ENCODE measurements at places on chromosomes 16 and 17. TPM values are rescaled to one million over a fixed set of nuclear protein-coding genes. Genes with fewer than 3 reads are reported as not detected.
A peak's percentile ranks its signal among the peaks of the same experiment; 100 is the strongest.

Gene MILR1
- total RNA-seq = 3.2 TPM

Gene ATP2A1
- not detected for total RNA-seq

Gene HSPB9
- total RNA-seq = not detected

Gene NACA2
- not detected for total RNA-seq

Gene SEC14L5
- not detected for total RNA-seq

Gene KLHL10
- not detected for total RNA-seq

Gene GLTPD2
- total RNA-seq = not detected

Gene ZFP3
- total RNA-seq = 2.0 TPM

Gene PRR35
- total RNA-seq = not detected

Gene SEPTIN1
- total RNA-seq = not detected

Gene VASN
- total RNA-seq = 1.9 TPM

Gene MYH11
- not detected for total RNA-seq

DNA sequence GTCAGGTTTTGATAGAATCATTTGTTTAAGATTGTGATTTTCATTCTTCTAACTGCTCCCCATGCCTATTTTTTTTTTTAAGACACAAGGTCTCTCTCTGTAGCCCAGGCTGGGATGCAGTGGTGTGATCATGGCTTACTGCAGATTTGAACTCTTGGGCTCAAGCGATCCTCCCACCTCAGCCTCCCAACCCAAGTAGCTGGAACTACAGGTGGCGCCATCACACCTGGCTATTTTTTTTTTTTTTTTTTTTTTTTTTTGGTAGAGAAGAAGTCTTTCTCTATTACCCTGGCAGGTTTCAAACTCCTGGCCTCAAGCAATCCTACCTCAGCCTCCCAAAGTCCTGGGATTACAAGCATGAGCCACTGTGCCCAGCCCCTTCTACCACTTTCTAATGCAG lies 223.3 kb downstream of the CBLN1 start:
- no peak for DNase-seq

DNA sequence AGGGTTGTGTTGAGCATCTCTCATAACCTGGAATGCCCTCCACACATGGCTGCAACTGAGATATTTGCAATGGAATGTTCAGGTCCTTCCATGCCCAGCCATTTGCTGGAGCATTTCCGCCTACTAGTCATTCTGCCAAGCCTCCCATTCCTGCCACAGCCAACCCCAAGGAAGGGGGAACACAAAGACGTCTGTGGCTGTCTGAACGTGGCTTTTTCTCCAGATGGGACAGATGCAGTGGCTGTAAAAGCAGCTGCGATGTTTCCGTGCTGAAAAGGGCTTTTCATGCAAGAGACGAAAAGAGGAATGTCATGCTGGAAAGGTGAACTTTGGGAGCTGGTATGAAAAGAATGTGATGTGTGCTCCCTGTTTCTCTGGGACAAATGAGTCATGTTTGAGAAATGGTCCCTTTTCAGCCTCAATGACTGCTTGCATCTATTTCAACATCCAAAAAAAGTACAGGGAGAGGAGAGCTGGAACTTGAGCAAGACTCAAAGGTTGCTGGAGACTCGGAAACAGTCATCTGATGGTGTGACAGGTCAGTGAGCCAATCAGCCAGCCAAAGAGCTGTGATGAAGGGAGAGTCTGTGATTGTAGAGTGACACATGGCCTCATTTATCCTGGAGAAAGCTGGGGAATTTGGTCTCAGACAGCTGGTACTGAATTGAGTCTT lies 208.9 kb downstream of the SHISA9 start:
- DNase-seq = no peak

DNA sequence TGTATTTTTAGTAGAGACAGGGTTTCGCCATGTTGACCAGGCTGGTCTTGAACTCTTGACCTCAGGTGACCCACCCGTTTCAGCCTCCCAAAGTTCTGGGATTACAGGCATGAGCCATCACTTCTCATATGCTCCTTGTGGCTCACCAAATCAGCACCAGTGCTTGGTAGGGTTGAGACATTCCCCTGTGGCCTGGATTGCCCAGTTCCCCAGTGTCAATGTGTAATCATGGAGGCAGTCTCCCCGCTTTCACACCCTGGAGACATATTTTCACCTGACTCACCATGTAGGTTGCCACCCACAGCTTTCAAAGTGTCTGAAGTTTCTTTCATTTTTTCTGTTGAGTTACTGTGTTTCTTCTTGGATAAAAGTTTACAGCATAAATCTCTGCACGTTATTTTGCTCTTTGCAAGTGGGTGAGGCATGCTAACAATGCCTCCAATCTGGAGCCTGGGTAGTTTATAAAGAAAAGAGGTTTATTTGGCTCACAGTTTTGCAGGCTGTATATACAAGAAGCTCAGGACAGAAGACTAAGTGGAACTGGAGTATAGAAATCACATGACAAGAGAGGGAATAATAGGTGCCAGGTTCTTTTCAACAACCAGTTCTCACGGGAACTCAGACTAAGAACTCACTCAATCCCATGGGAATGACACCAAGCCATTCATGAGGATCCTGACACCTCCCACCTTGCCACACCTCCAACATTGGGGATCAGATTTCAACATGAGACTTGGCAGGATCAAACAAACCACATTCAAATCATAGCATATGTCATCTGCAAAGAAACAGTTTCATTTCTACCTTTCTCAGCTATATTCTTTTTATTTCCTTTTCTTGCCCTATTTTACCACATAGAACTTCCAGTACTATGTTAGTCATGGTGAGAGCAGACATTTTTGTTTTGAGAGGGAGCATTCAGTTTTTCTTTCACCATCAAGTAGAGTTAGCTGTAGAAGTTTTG lies 113.2 kb downstream of the PHKB start:
- no peak for DNase-seq

DNA sequence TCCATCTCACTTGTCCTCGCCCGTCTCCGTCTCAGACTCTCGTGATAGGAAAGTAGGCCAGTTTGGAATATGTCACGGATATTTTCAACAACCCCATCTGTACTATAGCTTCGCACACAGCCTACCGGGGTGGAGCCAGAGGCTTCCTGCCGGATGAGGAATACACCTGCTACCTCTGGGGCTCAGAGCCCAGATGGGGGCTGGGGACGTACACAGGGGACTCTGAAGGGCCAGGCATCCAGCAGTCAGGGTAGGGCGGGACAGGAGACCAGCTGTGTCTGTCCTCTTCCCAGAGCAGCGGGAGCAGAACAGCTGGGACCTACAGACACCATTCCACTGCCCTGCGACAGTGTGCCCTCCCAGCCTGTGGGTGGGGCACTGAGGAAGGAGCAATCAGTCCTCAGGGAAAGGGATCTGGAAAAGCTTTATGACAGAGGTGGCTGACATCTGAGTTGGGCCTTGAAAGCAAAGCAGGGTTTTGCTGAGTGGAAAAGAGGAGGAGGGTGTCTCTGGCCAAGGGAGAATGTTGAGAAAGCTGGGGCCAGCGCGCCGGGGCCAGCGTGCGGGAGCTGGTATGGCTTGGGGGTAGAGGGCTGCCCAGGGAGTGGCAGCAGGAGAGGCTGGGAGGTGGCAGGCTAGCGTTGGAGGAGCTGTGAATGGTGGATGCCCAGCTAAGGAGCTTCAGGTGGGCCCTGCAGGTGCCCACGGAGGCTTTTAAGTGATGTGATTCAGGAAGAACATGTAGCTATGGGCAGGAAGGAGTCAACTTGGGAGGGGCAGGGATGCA lies 11.5 kb upstream of the SRCIN1 start:
- DNase-seq = no peak

DNA sequence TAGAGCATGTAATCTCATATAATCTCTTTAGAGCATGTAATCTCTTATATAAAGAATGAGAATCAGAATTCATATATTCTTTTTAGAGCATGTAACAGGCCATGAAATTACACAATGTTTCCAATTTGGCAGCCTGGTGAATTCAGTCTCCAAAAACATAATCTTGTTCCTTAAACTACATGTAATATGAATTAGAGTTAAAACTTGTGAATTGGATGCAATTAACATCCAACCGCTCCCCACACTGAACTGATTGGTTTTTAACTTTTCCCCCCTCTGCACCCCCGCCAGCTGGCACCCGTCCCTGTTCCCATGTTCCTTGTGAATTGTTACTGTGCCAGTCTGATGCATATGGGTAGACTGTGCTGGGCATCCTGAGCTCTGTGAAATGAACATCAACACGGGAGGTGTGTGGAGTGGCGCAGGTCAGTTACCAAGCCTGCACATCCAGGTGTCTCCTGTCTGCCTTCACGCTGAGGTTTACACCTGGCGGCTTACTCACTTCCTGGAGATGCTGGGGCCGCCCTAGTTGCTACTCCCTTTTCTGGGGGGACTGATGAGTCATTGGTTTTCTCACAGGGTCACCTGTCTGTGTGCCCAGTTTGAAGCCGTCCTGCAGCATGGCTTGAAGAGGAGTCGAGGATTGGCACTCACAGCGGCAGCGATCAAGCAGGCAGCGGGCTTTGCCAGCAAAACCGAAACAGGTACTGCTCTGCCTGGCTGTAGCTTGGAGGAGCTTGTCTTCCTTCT lies 50.4 kb downstream of the SNX29 start:
- DNase-seq = peak; percentile 14

DNA sequence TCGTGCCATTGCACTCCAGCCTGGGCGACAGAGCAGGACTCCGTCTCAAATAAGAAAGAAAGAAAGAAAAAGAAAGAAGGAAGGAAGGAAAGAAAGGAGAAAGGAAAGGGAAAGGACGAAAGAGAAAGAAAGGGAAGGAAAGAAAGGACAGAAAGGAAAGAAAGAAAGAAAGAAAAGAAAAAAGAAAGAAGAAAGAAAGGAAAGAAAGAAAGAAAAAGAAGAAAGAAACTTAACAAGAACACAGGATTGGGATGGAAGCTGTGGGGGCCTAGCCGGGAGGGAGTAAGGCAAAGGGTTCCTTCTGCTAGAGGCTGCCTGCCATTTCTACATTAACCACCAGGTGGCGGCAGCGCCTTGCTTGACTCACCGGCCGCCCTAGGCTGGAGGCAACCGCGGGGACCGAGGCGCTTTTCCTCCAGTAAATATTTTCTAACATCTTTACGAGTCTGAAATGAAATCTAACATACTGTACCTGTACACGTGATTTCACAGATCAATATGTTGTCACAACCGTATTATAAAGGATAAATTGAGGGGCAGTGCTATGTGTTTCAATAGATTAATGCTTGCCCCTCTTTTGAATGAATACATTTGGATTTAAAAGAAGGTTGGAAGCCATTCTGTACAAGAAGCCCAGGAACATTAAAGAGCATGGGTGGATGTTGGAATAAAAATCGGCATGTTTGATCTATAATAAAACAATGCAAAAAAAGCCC lies 6.1 kb downstream of the GJD3 start:
- peak; percentile 93 for DNase-seq

- DNase-seq = peak; percentile 33
Measured at GRCh38 chr17:28216528-28216927, 102.5 kb upstream of the TMEM97 start.

GRCh38 chr16:31000671-31001382 lies 9.6 kb downstream of the STX1B start:
- no peak for DNase-seq

GRCh38 chr16:11303405-11304138 lies 22.4 kb upstream of the PRM1 start:
- DNase-seq = no peak

GRCh38 chr16:55475919-55476318 lies 3.1 kb upstream of the MMP2 start:
- no peak for DNase-seq

DNA sequence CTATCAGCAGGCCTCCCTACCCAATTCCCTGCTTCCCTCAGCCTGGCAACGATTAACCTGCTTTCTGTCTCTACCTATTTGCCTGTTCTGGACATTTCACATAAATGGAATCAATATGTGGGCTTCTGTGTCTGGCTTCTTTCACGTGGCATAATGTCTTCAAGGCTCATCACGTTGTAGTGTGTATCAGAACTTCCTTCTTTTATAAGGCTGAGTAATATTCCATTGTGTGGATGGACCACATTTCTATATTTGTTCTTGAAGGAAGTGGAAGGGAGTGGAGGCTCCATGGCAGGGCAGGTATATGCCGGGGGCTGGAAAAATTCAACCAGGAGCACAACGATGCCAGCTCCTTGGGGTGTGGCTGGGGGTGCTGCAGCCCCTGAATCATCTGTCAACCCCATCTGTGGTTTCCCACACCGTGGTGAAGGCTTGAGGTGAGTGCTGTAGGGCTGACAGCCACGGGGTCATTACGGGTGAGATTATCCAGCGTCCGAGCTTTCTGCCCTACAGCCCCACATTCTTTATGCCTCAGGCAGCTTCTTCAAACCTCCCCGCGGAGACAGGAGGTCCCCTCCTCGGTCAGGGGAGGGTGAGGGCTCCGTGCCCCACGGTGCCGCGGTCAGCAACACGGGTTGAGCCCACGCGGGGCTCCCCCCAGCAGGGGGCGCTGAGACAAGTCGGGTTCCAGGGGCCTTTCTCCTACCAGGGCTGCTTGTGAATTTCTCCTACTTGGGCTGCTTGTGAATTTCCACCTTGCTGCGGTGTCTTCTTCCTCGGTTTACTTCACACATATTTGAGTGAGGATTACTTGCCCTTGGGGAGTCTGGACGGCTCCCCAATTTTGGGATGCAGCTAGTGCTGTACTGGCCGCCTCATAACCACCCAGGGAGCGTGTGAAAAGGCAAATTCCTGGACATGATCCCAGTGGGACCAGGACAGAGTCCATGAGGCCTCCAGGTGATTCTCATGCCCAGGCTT lies 18.3 kb upstream of the WFIKKN2 start:
- peak; percentile 50 for DNase-seq

GRCh38 chr17:35742896-35743477 lies 10.1 kb downstream of the GAS2L2 start:
- no peak for DNase-seq

GRCh38 chr17:69525920-69526841 lies 111.7 kb downstream of the MAP2K6 start:
- peak; percentile 88 for DNase-seq

DNA sequence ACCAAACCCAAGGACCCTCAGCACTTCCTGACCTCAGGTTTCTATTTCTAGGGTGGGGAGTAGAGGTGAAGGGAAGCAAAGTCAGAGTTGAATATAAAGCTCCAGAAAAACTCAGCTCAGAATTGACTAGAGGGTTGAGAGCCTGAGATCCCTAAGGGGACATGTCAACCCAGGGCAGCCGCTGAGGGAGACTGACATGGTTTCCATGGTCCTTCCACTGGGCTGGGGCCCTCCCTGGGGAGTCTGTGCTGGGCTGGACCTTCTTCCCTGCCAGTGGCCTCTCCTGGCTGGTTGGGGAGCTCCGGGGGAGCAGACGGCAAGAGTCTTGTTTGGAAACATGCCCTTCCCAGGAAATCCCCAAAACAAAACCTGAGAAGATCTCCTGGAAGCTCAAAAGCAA lies 121.3 kb downstream of the METRNL start:
- DNase-seq = no peak

GRCh38 chr16:21159281-21159951 lies 942 bp downstream of the LDAF1 start:
- peak; percentile 9 for DNase-seq

DNA sequence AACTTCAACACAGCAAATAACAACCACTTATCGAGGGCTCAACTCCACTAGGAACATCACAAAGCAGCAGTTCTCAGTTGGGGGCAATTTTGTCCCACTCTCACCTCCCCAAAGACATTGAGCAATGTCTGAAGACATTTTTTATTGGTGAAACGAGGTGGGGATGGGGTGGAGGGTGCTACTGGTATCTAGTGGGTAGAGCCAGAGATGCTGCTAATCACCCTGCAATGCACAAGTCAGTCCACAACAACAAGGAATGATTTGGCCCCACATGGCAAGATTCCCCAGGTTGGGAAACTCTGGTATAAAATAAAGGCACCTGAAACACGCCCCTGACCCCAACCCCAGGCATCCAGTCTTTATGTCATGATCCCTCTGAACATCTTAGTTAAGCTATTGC lies 33.3 kb downstream of the TLE7 start:
- no peak for DNase-seq

Data from dermis blood vessel endothelial cell (primary cell).